Myometrial cell (primary cell): ENCODE measurements at places on chromosomes 7 and 10. TPM values are rescaled to one million over a fixed set of nuclear protein-coding genes. Genes with fewer than 3 reads are reported as not detected.

MINPP1 gene
- total RNA-seq: 32.3 and 33.8 TPM in 2 replicates

PARD3 gene
- 23.4 and 33.5 TPM in 2 replicates for total RNA-seq

AMZ1 gene
- total RNA-seq: 1.2 and 1.7 TPM in 2 replicates

MINDY4 gene
- 8.5 and 11.2 TPM in 2 replicates for total RNA-seq

BLNK gene
- not detected in 2 replicates for total RNA-seq

PTF1A gene
- not detected in 2 replicates for total RNA-seq
